ENCODE measurements at places on chromosomes 7 and 10.

- DNase-seq: no peak
These were observed 7.5 kb upstream of the ARHGAP12 start for GRCh38 chr10:31936086-31936485.

GRCh38 chr7:40761762-40762560, 627.2 kb downstream of the SUGCT start:
- no peak for DNase-seq

DNA sequence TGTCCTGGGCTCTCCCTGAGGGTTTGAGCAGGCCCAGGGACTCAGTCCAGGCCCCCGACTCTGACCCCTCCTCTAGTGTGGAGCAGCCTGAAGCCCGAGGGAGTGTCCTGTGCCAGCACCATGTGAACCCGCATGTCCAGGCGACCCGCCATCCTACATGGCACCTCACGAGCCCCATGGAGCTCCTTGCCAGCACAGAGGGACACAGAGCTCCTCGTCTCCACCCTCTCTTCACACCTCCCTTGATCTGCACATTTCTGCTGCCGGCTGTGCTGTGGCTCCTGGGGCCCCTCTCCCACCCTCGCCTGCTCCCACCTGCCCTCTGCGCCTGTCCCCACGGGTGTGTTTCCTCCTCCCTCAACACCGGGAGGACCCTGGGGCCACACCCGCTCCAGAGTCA, 103.5 kb downstream of the ADARB2 start:
- DNase-seq: no peak

DNA sequence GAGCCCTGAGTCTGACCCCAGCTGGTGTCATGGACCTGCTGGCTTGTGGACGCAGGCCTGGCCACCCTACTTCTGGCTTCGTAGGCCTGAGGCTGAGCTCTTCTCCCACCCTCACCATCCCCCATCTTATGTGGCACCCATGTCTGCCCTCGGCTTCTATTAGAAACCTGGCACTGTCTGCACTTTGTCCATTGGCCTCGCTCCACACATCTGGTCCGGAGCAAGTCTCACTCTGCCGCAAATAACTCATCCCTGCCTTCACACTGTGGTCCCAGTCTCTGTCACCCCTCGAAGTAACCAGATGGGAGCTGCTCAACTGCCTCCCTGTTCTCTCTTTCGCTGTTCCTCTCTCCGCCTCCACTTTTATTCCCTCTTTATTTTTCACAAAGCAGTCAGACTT, 78.6 kb downstream of the TRRAP start:
- no peak for DNase-seq

DNA sequence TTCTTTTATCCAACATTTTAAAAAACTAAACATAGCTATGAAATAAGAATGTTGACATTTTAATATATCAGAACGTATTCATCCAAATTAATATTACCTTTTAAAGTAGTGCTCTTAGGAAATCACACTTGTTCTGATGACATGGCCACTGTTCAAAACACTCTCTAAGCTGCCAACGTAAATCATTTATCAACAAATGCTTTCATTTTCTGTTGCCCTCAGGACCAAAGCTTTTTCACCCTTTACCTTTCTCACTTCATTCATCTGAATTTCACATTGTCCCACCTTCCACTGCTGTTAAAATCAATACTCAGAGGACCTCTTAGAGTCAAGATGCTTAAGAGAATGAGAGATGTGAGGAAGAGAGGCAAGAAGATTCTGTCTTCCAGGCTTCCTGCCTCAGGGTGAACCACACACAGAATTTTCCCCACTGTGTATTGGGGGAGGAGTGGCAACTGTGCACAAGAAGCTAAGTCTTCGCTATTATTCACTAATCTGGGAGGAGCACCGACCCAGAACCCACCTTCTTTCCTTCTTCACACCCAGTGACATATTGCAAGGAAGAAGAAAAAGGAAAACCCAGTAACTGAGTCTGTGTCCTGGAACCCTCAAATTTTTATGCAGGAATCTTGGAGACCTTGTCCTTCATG, 21.0 kb downstream of the HIBADH start:
- DNase-seq: no peak

DNA sequence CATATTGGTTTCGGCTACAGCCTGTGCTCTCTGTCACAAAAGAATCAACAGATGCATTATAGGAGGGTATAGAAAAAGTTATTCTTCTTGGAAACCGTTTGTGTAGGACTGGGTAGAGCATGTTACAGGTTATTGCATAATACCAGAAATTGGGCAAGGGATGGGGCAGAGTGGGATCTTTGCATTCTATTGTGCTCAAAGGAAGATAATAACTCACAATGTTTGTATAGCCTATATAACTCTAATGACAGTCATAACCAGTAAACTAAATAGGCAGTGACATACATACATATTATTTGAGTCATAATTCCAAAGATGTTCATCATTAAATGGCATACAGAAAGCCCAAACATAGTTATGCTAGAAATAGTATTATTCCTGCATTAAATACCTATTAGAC, 179.7 kb downstream of the XPNPEP1 start:
- DNase-seq: no peak

DNA sequence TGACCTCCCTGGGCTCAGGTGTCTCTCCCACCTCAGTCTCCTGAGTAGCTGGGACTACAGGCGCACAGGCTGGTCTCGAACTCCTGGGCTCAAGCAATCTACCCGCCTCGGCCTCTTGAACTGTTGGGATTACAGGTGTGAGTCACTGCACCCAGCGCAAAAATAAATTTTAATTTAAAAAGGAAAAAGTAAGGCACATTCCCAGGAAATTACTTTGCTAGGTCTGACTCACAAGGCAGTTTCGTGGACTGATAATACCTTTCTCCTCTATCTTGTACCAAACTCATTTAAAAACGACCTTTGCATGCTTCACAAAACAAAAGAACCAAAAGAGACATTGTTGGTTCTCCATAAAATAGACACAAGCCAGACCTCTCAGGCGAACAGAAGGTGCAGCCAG, 29.7 kb downstream of the PARP12 start:
- DNase-seq: no peak

DNA sequence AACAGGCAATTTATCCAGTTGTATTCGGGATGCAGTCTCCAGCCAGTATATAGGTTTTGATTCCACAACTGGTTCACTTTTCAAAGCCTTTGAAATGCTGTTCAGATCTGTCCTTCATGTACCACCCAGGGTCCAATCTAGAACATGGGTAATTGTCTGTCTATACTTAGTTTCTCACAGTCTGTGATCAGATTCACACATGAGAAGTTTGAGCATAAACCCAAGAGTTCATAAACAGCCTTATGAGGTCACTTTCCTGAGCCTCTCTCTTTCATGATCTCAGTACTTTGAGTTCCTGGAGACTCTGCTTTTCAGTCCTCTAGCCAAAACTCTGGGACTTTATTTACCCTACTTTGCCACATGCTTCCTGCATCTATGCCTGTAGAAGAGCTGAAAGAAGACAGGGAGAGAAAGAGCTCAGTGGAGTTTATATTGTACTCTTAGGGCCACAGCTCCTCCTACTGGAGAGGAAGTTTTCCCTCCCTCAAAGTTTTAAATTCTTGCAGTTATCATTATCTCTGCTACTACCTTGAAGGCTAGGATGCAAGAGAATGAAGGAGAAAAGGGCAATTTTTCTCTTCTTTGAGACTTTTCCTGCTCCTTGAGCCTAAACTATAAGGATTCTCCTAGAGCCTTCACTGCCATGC, 172.0 kb downstream of the ZEB1 start:
- no peak for DNase-seq

DNA sequence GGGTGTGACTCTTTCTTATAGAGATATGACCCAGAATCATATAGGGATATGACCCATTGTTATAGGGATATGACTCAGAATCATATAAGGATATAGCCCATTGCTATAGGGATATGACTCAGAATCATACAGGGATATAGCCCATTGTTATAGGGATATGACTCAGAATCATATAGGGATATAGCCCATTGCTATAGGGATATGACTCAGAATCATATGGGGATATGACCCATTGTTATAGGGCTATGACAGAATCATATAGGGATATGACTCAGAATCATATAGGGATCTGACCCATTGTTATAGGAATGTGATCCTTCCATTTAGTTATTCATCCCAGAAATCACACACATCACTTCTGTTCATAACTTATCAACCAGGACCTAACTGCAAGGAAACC, 312.2 kb upstream of the ADARB2 start:
- no peak for DNase-seq

DNA sequence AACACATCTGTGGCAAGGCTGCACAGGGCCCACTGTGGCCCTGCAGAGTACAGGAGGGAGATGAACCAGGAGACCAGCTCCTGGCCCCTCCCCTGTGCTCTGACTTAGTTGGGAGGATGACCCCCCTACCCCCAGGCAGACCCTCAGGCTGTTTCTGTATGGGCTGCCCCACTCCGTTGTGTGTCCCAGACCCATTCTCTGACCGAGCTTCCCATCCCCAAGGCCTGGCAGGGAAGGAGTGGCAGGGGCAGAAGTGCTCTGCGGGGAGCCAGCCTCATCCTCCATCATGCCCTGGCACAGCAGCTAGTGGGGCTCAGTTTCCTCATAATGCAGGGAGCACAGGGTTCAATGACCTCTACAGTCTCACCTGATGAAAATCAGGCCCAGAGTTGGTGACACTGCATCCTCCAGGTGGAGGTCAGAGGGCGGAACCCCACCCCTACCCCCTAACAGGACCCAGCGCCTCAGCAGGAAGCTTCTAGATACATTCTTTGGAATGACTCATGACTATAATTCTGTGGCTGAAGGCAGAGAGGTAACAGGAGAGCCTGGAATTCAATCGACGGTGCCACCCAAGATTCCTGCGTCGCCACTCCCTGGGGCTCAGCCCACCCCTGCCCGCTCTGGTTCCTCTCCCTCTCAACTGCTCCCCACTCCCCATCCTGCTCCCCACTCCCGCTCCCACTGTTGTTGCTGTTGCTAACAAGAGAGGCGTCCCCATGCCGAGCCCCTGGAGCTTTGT, 18.2 kb downstream of the PODXL start:
- no peak for DNase-seq

DNA sequence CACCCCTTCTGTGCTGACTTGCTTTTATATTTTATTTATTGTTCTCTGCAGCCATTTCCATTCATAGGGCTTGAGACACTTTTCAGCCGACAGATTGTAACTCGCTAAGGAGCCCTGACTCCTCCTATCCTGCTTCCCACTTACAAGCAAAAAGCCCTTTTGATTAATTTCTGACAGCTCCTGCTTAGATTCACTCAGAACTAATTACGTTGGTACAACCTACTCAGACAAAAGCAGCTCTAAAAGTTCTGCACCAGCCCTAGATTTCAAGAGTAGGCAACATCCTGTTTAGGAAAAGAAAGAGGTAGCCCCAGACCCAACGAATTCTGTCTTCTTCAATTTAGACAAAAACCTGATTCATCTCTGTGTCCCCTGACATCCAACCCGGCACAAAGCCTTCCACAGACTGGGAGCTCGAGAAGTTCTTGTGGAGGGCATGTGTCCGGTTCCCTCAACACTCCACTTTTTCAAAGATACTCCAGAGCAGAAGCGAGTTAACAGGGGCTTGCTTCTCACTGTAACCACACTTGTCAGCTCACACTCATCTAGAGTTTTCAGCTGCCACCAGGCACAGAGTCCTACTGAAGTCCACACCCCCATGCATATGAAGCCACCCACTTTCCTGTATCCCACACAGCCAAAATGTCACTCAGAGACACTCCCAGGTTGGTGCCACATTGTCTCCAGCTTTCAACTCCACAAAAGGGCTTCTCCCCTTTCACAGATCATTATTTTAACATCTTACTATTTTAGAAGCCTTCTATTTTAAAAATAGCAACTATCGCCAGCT, 113.6 kb upstream of the NFE2L3 start:
- DNase-seq: no peak

DNA sequence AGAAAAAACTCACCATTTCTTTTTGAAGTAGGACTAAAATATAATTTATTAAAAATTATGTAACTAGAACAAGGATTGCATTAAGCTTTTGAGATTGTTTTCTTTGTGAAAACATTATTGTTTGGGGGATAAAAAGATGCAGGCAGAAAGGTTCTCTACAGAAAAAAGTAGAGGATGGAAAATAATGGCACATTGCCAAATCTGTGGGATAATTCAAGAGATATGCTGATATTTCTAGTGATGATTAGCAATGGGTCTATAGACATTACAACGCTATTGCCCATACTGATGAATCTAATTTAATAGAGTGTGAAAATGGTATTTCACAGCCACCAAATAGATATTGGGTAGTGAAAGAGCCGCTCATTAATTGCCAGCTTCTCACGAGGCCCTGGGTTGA, 204.3 kb downstream of the RAPGEF5 start:
- DNase-seq: no peak
